ENCODE measurements at places on chromosomes 2 and 18.

GRCh38 chr2:144605231-144605840 is 85.4 kb upstream of the ZEB2 start:
- no peak for DNase-seq

- DNase-seq, result no peak
Observed at GRCh38 chr18:45447355-45448265, 167.7 kb upstream of the SLC14A2 start.

GRCh38 chr2:151238527-151239487 is 22.9 kb downstream of the RBM43 start:
- DNase-seq, result peak; percentile 55

GRCh38 chr2:54546923-54547720 is 91.0 kb downstream of the SPTBN1 start:
- DNase-seq, result no peak

GRCh38 chr2:51553476-51553875 is 521.5 kb upstream of the NRXN1 start:
- no peak for DNase-seq

GRCh38 chr18:6627645-6628044 is 101.9 kb upstream of the ARHGAP28 start:
- no peak for DNase-seq

- no peak for DNase-seq
Observed at GRCh38 chr2:151576080-151576479, 158.2 kb downstream of the NEB start.

DNA sequence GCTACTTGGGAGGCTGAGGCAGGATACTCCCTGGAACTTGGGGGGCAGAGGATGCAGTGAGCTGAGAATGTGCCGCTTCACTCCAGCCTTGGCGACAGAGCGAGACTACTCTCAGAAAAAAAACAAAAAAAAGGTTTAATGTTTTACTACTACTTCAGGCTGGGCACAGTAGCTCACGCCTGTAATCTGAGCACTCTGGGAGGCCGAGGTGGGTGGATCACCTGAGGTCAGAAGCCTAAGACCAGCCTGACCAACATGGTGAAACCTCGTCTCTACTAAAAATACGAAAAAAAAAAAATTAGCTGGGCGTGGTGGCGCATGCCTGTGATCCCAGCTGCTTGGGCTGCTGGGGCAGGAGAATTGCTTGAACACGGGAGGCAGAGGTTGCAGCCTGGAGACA is 75.7 kb upstream of the ATIC start:
- DNase-seq, result no peak

GRCh38 chr2:154794406-154794805 is 95.9 kb downstream of the KCNJ3 start:
- no peak for DNase-seq

DNA sequence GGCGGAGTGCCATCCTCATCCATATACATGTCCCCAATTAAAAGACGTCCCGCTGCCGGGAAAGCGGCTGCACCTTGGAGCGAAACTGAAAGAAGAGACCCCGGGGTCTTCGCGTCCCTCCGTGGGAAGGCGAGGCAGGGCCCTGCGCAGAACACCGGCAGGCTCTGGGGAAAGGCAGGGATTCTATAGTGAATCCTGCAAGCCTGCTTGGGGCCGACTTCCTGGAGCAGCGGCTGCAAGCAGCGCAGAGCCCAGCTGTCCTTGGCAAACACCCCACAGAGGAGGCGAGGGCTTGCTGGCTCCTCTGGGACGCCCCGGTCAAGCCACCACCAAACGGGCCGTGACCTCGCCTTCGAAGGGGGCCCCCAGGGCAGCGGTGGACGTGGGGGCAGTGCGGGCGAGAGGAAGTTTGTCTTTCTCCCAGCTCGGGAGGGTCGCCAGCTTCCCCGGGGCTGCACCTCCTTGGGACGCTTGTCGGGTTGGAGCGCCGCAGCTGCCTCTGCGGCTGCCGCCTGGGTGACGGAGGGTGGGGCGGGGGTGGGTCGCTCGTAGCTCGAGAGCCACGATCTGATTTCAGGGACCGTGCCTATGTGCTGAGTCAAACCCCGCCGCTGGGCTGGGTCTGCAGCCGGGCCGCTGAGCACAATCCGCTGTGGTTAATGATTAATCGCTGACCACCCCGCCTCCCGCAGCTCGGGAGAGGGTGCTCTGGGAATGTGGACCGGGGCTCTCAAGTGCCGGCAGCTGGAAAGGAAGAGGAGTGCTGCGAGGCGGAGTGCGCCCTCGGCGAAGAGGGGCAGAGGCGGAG is 486 bp upstream of the GPR39 start:
- no peak for DNase-seq

- no peak for DNase-seq
Observed at GRCh38 chr18:79387615-79388014, 8.1 kb upstream of the NFATC1 start.

GRCh38 chr2:6780765-6781274 is 84.9 kb downstream of the CMPK2 start:
- DNase-seq, result no peak

DNA sequence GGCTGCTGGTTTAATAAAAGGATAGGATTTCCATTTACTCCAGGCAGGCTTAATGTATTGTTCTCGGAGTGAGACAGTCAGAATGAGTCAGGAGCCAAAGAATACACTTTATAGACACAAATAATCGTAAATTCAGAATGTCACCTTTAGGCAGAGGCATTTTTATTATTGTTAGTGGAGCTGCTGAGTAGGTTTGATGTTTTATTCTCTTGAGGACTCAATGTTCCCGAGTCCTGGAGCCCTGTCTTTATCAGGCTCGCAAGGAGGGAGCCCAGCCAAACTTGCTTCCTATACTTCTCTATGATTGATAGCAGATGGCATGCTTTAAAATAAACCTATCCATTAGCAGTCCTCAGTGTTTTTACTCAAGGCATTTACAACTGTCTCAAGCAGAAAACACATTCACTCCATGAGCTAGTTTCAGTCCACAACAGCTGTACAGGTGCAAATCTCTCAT is 492.3 kb upstream of the ZEB2 start:
- DNase-seq, result no peak

GRCh38 chr2:57475391-57475790 is 571.2 kb upstream of the VRK2 start:
- DNase-seq, result no peak

DNA sequence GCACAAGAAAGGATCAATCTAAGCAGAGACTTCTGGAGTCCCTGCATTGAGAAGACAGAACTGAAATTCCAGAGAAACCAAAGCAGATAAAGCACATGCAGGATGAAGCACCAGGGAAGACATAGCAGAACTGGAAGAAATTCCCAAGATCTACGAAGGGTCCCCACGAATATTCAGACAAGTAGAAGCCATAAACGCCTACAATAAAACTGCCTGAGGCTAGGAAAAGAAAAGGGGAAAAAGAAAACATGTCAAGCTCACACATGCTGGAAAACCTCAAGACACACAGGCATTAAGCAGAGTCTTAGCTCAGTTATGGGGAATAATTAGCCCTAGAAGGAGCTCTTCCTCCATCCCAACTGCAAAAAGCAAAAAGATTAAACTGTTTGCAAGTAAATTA is 171.2 kb downstream of the NBAS start:
- no peak for DNase-seq

GRCh38 chr2:48508461-48509124 is 21.4 kb upstream of the STON1 start:
- DNase-seq, result no peak

- peak; percentile 11 for DNase-seq
Observed at GRCh38 chr2:143686585-143687164, 557.5 kb downstream of the ARHGAP15 start.

GRCh38 chr2:69046221-69046662 is 33.3 kb downstream of the ANTXR1 start:
- no peak for DNase-seq

GRCh38 chr18:42582266-42582665 is 533.2 kb downstream of the RIT2 start:
- DNase-seq, result no peak

DNA sequence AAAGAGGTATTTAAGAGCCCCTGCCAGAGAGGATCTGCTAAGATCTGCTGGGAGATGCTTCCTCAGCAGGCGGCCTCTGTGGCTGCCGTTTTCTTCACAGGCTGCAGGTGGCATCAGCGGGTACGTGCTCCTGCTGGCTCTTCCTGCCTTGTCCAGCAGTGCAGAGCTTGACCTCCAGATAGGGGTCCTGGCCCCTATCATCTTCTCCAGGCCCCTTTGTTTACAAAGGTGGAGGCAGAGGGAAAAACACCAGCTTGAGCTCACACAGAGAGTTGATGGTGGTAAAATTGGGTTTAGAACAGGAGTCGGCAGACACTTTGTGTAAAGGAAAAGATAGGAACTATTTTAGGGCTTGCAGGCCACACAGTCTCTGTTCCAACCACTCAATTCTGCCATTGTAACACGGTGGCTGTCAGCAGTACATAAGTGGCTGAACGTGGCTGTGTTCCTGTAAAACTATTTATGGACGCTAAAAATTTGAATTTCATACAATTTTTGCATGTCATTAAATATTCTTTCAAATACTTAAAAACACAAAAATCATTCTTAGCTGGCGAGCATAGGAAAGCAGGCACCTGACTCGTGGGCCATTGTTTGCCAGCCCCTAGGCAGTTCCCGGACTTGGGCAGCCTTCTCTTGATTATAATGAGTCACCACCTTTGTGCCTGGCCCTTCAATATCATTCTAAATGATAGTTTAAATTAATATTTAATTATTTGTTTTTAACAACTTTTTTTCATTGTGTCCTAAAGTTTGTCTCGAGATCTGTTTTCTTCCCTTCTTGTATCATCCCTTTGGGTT is 98.2 kb upstream of the B3GNT7 start:
- peak; percentile 78 for DNase-seq

- no peak for DNase-seq
Observed at GRCh38 chr2:149415086-149415485, 84.7 kb downstream of the LYPD6 start.

- no peak for DNase-seq
Observed at GRCh38 chr2:47309472-47309951, 93.4 kb upstream of the MSH2 start.

GRCh38 chr2:164869420-164869772 is 27.8 kb upstream of the COBLL1 start:
- DNase-seq, result no peak

DNA sequence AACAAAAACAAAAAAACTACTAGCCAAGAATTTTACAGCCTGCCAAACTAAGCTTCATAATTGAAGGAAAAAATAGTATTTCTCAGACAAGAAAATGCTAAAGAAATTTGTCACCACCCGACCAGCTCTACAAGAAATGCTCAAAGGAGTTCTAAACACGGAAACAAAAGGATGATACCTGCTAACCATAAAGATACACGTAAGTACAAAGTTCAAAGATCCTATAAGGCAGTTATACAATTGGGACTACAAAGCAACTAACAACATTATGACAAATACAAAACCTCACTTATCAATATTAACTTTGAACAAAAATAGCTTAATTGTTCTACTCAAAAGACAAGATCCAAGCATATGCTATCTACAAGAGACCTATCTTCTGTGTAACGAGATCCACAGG is 64.6 kb downstream of the TRAPPC8 start:
- DNase-seq, result no peak

GRCh38 chr2:42795841-42796301 is 3.5 kb upstream of the HAAO start:
- DNase-seq, result peak; percentile 57

DNA sequence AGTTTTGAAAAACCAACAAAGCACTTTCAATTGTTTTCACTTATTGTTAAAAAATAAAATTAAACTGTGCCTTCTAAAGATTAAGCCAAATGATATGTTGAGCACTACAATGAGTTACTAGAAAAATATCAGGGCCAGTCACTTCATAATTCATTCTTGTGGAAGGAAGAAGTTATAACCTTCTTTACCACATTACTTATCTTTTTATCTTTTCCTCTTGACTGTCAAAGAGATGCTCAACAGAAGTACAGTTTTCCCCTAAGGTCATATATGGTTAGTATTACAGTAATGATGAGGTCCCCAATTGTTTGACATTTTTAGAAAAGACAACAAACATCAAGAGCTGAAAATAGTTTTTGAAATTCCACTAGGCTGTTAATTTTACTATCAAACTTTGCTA is 9.4 kb downstream of the PELI1 start:
- DNase-seq, result no peak

GRCh38 chr2:160207804-160208654 is 8.0 kb upstream of the ITGB6 start:
- no peak for DNase-seq

GRCh38 chr18:64777556-64777955 is 628.7 kb upstream of the LINC00305 start:
- no peak for DNase-seq

GRCh38 chr2:88230911-88231310 is 60.8 kb downstream of the THNSL2 start:
- no peak for DNase-seq

DNA sequence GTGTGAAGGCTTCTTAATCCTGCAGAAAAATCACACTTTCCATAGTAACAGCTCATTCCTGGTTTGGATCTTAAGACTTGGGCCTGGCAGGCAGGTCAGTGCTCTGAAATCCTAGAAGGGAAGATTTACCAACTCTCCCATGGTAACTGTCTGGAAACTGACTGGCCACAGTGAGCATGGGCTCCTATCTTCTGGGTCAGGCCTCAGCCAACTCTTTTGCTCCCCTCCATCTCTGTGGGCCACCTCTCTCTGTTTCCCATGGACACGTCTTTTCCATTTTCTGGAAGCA is 86.7 kb downstream of the ACAA2 start:
- no peak for DNase-seq

- no peak for DNase-seq
Observed at GRCh38 chr2:42618972-42619371, 50.5 kb downstream of the MTA3 start.

DNA sequence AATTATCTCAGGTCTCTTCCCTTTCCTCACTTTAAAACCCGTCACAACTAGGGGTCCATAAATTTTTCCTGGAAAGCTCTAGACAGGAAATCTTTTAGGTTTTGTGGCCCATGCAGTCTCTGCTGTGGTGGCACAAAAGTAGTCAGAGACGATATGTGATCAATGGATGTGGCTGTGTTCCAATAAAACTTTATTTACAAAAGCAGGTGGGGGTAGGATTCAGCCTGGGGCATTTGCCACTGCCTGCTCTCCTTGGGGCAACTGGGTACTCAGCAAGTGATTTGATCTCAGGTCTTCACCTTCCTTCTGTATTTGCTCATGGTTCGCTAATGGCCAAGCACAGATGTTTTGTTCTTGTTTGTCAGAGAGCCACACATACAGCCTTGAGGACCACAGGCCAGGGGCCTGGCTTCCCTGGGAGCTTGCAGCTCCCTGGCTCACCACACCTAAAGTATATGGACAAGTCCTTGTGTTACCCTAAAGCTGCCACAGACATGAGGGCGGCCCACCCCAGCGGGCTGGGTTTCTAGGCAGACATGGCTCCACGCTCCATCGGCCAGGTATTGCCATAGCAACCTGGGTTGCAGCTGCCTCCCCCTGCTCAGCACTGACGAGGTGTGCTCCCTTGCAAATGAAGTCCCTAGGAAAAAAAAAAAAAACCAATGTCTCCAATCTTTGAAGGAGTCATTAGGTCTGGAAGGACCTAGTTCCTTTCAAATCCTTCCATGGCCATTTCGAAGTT is 89.7 kb upstream of the YWHAQ start:
- no peak for DNase-seq

DNA sequence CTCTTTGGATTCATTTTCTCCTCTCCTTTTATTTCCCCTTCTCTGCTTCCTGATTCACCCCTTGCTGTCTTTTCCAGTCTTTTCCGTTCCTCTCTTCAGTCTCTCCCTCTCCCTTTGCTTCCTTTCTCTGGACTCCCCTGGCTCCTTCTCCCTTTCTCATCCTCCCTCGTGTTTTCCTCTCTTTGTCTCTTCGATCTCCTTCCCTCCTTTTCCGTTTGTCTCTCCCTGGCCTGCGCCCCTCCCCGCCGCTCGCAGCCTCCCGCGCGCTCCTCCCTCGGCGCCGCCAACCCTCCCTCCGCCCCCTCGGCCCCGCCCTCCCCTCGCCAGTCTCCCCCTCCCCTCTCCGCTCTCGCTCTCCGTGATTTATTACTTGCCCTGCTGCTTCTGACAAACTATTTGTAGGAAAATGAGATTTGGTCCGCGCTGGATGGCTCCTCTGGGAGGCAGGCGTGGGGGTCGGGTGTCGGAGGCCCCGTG is 46.0 kb upstream of the PAX8 start:
- peak; percentile 67 for DNase-seq
